ENCODE measurements at places on chromosomes 5 and 9.
A peak's percentile ranks its signal among the peaks of the same experiment; 100 is the strongest.

GRCh38 chr5:139051392-139051791 lies 146.8 kb downstream of the SIL1 start:
- no peak for DNase-seq

DNA sequence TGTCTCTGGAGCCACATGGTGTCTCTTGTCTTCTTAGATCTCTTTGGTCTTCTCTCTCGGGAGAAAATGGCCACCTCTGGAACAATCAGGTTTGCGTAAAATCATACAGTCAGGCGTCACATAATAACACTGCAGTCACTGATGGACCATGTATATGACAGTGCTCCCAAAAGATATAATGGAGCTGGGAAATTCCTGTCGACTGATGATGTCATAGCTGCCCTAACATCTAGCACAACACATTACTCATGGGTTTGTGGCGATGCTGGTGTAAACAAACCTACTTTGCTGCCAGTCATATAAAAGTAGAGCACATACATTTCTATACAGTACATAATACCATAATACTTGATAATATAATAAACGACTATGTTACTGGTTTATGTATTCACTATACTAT lies 30.1 kb upstream of the RAI14 start:
- peak; percentile 59 for DNase-seq

GRCh38 chr5:128665747-128666355 lies 127.8 kb upstream of the FBN2 start:
- no peak for DNase-seq

- no peak for DNase-seq
These were observed 47.2 kb downstream of the RAB24 start for GRCh38 chr5:177256296-177256695.

DNA sequence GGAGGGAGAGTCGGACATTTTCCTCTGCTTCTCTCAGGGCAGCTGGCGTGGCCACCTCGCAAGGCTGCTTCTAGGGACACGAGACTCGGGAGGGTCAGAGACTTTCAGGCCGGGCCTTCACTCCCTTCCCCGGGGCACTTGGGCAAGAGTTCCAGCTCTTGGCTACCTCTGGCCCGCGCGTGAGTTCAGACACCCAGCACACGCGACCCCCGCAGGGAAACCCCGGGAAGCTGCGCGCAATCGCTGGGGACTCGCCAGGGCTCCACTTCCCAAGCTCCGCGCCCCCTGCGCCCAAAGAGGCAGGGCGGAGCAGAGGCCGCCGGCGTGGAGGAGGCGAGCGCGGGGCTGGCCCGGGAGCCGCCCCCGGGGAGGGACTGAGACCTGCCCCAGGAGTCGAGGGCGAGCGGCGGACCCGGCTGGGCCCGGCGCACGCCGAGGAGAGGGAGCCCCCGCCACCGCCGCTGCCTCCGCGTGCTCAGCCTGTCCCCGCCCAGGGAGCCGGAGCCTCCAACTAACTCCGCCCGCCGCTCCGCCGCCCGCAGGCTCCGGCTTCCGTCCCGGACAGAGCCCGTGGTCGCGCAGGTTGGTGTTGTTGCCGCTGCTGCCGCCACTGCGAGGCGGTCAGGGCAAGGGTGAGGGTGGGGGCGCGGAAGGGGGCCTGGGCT lies at the start of gene PAM:
PAM (plus strand) TSS at position 539 of the 665 bp plus-strand sequence. CDS start 110,891 bp downstream, outside the sequence.
- peak; percentile 79 for DNase-seq

GRCh38 chr5:179044765-179045164 lies 15.4 kb upstream of the ZNF354C start:
- DNase-seq, result no peak

GRCh38 chr5:61964201-61964600 lies 341.8 kb upstream of the KIF2A start:
- DNase-seq, result peak; percentile 6

DNA sequence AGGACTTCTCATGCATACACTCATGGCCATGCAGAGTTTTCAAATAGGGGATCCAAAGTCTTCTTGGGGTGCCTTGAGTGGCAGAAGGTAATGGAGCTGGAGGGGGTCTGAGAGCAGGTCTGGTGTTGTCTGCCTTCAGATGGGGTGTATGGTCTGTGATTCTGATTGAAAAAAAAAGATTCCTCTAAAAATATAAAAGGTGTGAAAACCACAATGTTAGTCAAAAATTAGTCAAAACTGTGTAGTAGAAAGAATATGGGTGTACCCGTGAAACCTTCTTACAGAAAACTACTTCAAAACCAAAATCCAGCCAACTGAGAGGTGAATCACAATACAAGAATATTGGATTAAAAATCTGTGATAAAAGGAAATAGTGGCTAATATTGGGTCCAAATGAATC lies 20.1 kb downstream of the DOCK2 start:
- DNase-seq, result no peak

DNA sequence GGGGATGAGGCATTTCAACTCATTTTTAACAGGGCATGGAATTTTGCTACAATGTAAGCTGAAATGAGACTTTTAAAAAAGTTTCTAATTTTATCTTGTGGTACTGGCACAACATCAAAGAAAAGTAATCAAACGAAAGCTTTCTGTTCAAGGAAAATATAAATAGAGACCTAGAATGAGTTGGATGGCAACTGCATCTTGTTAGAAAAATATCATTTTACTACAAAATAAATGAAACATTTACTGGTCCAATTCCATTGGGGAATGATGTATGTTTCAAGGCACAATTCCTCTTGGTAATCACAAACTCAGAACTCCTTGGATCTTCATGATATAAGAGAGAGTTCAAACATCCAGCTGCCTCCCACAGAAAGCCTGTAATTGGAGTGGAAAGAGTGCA lies 102.8 kb downstream of the HMHB1 start:
- no peak for DNase-seq

DNA sequence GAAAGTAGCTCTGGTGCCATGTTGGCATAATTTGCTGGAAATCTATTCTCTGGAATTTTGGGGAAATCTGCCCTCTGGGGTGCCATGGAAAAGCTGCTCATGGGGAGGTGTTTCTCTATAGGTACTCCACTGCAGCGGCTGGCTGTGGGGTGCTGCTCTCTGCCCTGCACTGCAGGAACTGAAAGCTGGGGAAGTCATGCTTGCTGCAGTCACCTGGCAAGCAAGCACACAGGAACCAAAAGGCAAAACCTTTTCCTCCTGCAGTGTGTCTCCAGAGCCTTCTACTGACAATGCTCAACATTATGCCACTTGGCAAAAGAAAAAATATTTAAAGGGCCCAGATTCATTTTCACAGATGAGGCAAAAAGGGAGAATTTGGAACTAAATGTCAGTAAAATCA lies 25.8 kb upstream of the CARNMT1 start:
- no peak for DNase-seq

GRCh38 chr5:8048920-8049319 lies 180.0 kb downstream of the MTRR start:
- no peak for DNase-seq

GRCh38 chr9:130107955-130108354 lies 54.2 kb downstream of the GPR107 start:
- no peak for DNase-seq

- DNase-seq, result no peak
These were observed 57.1 kb upstream of the GOLPH3 start for GRCh38 chr5:32231241-32231640.

GRCh38 chr9:98709968-98710965 lies 1.5 kb upstream of the GABBR2 start:
- peak; percentile 31 for DNase-seq

- DNase-seq, result no peak
These were observed 1208.2 kb upstream of the C9orf72 start for GRCh38 chr9:28781481-28781880.

GRCh38 chr5:16245249-16245648 lies 65.7 kb upstream of the MARCHF11 start:
- no peak for DNase-seq

DNA sequence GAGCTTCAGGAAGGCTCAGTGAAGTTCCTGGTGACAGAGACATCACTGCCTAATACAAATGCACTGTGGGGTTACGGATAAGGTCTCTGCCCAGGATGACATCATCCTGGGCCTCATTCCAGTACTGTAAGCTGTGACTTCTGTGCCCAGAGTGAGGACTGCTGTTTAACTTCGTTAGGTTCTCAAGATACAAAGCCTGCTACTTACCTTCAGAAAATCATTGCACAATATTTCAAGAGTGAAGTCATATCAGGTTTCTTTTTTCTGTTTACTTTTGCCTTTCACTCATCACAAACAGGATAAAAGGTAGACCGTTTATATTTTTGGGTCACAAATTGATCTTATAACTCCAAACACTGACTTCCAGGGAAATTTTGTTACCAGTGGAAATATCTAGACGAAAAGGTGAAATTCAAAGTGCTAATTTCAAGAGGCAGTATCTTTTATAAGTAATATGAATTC lies 241.2 kb downstream of the PIK3R1 start:
- peak; percentile 33 for DNase-seq

GRCh38 chr9:133741716-133742115 lies 3.6 kb upstream of the SARDH start:
- DNase-seq, result no peak

DNA sequence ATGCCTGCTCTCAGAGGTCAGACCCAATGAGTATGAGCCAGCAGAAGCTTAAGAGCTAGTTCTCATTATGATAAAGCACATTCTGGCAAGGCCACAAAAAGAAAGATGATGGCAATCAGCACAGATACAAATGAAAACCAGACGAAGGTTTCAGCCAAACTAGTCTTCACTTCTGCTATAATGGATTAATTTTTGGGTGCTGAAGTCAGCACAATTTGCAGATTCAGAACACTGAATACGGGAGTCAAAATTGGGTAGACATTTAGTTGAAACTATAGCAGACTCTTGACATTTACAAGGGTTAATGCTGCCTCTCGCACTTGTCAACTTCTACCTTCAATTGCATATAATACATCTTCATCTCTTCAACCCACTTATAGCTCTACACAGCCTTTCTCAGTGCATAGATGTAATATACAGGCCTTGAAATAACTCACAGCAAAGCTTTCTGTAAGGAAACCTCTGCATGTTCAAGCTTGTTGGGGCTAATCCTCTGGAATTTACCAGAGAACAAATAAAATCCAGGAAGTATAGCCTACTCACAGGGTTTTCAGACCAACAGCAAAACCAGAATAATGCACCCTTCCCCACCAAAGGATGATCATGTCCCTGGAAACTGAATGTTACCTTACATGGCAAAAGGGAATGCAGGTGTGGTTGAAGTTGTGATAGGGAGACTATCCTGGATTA lies 77.1 kb downstream of the BAAT start:
- DNase-seq, result no peak

GRCh38 chr5:169745441-169746146 lies 108.5 kb downstream of the DOCK2 start:
- peak; percentile 49 for DNase-seq

DNA sequence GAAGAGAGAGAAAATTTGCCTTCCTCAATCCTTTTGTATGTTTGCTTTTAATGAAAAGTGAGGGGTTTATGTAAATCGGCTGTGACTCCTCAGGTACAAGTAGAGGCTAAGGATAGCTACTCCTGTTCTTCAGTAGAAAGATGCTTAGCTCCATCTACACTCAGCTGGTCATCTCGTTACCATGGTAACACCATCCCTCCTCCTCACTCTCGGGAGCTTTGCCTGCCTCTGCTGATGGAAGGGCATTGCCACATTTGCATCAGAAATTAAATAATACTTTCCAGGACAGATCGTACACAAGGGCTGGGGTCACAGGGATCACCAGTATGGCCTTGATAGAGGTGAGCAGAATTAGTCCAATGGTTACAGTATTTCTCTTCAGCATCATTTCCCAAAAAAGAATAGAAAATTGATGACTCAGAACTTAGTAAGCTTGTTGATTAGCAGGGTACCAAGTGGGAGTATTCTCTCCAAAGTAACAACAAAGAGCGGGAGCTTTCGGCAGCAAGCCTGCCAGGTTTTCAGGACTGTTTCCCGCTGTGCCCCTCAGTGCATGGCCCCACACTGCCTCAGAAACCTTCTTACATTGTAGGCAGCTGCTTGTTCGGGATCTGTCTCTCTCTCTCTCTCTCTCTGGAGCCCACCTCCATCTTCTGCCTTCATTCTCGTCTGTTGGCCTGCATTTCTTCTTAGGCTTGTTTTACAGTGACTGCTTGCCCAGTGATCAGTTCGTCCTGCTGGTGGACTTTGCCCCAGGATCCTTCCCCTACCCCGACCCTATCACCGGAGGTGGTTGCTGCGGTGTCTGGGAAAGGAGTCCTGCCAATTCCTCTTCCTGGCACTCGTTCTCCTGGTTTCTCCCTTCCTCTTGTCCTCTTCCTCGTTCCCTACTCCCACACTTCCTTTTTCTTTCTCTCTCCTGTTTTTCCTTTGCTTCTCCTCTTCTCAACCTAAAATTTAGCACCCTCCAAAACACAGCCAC lies 51.9 kb upstream of the SNAPC3 start:
- peak; percentile 9 for DNase-seq

GRCh38 chr5:80502800-80503199 lies 14.9 kb downstream of the FAM151B start:
- no peak for DNase-seq

DNA sequence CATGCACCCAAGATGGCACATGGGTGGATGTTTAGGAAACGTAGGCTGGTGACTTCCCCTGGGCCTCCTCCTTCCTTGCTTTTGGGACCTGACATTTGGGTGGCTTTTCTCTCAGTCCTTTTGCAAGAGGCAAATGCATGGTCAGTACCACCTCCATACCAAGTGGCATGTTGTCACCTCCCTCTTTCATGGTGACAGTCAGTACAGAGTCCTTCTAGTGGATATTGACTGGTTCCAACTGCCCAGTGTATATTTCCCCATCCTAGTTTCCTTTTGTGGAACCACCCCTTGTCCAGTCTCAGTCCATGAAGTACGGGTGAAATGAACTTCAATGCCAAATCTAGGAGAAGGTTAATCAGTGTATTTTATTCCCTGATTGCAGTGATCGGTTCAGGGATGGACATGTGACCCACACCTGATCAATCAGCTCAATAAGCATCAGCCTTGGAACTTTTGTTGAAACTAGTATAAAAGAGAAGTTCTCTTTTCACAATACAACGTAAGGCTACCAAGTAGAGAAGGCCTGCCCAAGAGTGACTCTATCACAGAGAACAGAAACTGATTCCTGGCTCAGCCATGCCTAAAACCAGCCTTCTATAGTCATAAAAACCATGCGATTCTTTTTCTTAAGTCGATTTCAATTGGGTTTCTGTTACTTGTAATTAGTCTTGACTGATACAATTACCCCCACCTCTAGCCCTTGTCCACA lies 143.4 kb upstream of the KLF9 start:
- DNase-seq, result no peak

GRCh38 chr5:97844797-97845196 lies 661.8 kb upstream of the RIOK2 start:
- DNase-seq, result no peak

- no peak for DNase-seq
These were observed 6.5 kb downstream of the TLE1 start for GRCh38 chr9:81682797-81683196.

DNA sequence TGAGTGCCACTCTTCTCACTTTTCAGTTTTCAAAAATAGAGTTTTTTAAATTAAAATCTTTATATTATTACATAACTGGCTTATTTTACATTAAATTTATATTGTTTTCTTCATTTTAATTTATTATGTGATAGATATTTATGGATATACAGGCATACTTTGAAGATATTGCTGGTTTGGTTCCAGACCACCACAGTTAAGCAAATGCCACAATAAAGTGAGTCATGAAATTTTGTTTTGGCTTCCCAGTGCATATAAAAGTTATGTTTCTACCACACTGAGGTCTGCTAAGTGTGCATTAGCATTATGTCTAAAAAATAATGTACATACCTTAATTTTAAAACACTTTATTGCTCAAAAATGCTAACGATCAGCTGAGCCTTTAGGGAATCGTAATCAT lies 47.4 kb downstream of the NDUFS4 start:
- peak; percentile 57 for DNase-seq
